Progenitor cell of endocrine pancreas (in vitro differentiated cells): ENCODE measurements at places on chromosomes 5 and 9.

DNA sequence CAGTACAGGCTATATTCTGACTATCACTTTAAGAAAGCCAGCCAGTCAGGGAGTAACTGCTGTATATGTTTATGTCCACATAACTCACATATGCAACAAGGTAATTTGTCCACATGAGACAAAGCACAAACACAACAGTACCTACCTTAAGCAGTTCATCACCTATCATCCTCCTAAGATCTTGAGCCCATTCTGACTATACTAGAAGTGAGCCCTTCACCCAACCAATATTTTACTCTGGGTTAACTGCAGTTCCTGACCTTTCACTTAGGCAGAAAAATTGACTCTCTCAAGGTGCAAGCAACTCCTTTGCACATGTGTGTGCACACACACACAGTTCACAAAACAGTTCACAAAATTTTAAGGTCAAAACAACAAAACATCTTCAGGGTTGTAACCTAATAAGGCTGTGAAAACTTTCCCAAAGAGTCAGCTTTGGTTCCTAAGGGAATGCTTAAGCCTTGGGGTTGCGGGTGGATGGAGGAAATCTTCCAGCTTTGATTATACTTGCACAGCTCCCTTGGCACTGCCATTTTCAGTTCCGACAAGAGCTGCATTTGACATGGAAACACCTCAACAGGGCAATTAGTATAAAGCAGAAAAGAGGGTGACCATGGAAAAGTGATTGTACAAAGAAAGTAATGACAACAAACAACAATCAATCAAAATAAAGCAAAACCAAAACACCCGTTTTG lies 215.3 kb downstream of the NFIB start:
- H3K36me3 ChIP-seq = no peaks in the 10 kb centered on the region
- no peak overlapping the region for H3K4me3 ChIP-seq
- no peak overlapping the region for H3K27ac ChIP-seq
- H3K4me1 ChIP-seq = peaks cover 30% of the 10 kb centered on the region
- no peak for DNase-seq
- no peaks in the 10 kb centered on the region for H3K27me3 ChIP-seq

GRCh38 chr5:151093476-151093889 lies 12.6 kb upstream of the TNIP1 start:
- peaks cover 15% of the 10 kb centered on the region for H3K4me1 ChIP-seq
- no peaks in the 10 kb centered on the region for H3K36me3 ChIP-seq
- no peak overlapping the region for H3K27ac ChIP-seq

DNA sequence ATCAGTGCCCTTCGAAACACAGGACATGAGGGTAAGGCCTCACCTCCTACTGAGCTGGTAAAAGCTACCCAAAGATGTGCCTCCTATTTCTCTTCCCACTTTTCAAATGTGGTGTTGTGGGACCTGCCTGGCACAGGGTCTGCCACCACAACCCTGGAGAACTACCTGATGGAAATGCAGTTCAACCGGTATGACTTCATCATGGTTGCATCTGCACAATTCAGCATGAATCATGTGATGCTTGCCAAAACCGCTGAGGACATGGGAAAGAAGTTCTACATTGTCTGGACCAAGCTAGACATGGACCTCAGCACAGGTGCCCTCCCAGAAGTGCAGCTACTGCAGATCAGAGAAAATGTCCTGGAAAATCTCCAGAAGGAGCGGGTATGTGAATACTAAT lies 1.9 kb downstream of the IRGM start:
- no peaks in the 10 kb centered on the region for H3K36me3 ChIP-seq
- peaks cover 28% of the 10 kb centered on the region for H3K27me3 ChIP-seq
- no peak for DNase-seq

DNA sequence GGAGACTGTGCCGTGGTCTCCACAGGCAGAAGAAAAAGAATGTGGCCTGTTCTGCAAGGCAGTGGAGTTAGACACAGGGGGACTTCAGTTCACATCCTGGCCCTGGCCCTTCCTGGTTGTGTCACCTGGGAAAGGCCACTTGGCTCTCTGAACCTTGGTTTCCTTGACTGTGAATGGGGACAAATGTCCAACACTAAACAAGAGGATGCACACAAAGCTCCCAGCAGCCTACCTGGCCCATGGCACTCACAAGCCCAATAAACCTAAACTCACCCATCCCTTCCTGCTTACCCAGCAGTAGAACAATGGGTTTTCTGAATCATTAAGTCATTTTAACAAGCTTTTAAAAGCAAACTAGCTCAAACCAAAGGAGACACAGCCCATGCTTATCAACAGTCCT lies 103.9 kb downstream of the FRMD3 start:
- H3K27me3 ChIP-seq = peaks cover 3% of the 10 kb centered on the region
- H3K4me1 ChIP-seq = peaks cover 5% of the 10 kb centered on the region
- H3K36me3 ChIP-seq = no peaks in the 10 kb centered on the region
- no peak overlapping the region for H3K27ac ChIP-seq
- no peak for DNase-seq

GRCh38 chr5:143101121-143101520 lies 302.4 kb downstream of the NR3C1 start:
- H3K36me3 ChIP-seq = peaks cover 1% of the 10 kb centered on the region
- DNase-seq = no peak
- H3K27me3 ChIP-seq = no peaks in the 10 kb centered on the region
- peaks cover 3% of the 10 kb centered on the region for H3K4me1 ChIP-seq
- no peak overlapping the region for H3K27ac ChIP-seq
